ENCODE measurements at places on chromosomes 12 and 14. TPM values are rescaled to one million over a fixed set of nuclear protein-coding genes. Genes with fewer than 3 reads are reported as not detected.

The TROAP gene
- 62.2 TPM for total RNA-seq

The AKAP5 gene
- 1.8 TPM for total RNA-seq

The LMO3 gene
- not detected for total RNA-seq

The RHOJ gene
- total RNA-seq: not detected

The CIROP gene
- not detected for total RNA-seq

Measured in T-helper 1 cell treated with Interleukin-12 subunit alpha and Interleukin-12 subunit beta and Interleukin-4 antibody, amounts not matched to agents 30 ng/mL and 1 ng/mL, for 36 hours (primary cell).